ENCODE measurements at places on chromosomes 2 and 18.

GRCh38 chr2:133732982-133733900 lies 165.0 kb upstream of the NCKAP5 start:
- no peak overlapping the region for H3K27ac ChIP-seq
- peaks cover 12% of the 10 kb centered on the region for H3K27me3 ChIP-seq
- no peaks in the 10 kb centered on the region for H3K4me1 ChIP-seq
- H3K4me3 ChIP-seq: no peak overlapping the region

DNA sequence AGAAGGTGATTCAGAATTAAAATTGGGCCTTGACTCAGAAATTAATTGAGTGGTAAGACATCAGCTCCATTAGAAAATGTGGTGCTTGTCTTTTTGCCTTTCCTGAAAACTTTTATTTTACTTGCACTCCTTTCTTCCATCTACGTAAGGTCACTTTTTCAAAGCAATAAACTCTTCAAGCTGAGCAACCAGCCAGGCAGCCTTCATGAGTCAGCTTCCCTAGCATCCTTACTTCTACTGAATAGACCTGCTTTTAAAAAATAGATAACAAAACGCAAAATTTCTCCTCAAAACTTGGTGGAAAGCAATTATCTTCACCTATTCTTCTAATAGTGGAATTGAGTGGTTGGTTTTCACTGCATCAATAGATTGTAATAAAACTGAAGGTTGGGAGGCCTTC lies 504.2 kb downstream of the ARHGAP15 start:
- peaks cover 85% of the 10 kb centered on the region for H3K36me3 ChIP-seq
- no peak overlapping the region for H3K4me3 ChIP-seq
- ATAC-seq: no peak
- H3K27ac ChIP-seq: peak overlapping the region; percentile 2

DNA sequence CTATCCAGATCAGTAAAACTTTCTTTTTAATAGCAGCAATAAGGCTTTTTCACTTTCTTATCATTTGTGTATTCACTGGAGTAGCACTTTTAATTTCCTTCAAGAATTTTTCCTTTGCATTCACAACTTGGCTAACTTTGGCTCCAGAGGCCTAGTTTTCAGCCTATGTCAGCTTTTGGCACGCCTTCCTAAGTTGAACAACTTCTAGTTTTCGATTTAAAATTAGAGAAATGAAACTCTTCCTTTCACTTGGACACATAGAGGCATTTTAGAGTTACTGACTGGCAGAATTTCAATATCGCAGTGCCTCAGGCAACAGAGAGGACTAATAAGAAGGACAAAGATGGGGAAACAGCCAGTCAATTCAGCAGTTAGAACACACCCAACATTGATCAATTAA lies 577.4 kb downstream of the DSC3 start:
- H3K27ac ChIP-seq: no peak overlapping the region
- H3K36me3 ChIP-seq: no peaks in the 10 kb centered on the region
- ATAC-seq: no peak
- no peaks in the 10 kb centered on the region for H3K27me3 ChIP-seq
- H3K4me3 ChIP-seq: no peak overlapping the region
- no peaks in the 10 kb centered on the region for H3K4me1 ChIP-seq

GRCh38 chr18:10927286-10927992 lies 221.9 kb downstream of the PIEZO2 start:
- peaks cover 3% of the 10 kb centered on the region for H3K27me3 ChIP-seq
- H3K27ac ChIP-seq: no peak overlapping the region
- no peaks in the 10 kb centered on the region for H3K4me1 ChIP-seq
- ATAC-seq: no peak
- H3K4me3 ChIP-seq: no peak overlapping the region

DNA sequence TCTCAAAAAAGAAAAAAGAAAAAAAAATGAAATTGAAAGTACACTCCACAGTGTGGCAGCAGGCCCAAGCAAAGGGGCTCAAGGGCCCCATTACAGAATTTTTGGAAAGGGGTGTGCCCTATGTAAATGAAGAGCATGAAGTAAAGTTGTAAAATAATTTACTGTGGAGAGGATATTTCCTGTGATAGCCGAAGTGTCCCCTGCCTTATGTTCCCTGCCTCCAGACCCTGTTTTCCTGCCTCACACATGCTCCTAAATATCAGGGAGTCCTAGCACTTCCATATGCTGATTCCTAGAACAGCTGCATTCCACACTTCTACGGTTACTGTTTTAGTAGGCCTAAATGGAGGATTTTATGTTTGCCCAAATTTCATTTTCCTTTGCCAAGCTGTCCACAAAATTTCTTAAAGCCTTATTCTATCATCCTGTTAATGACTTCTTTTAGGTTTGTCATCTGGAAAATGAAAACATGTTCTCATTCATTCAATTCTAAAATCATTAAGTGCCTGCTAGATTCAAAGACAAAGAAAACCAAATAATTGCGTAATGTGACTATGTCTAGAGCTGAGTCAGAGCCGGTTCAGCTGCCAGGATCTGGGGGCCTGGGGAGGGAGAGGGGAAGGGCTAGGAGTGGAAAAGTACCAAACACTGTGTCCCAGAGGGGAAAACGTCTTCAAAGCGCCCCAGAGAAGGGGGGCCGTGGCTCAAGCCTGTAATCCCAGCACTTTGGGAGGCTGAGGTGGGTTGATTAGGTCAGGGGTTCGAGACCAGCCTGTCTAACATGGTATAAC lies 25.9 kb upstream of the IMPA2 start:
- H3K4me3 ChIP-seq: no peak overlapping the region
- peaks cover 4% of the 10 kb centered on the region for H3K27me3 ChIP-seq
- H3K36me3 ChIP-seq: no peaks in the 10 kb centered on the region
- no peak overlapping the region for H3K27ac ChIP-seq

DNA sequence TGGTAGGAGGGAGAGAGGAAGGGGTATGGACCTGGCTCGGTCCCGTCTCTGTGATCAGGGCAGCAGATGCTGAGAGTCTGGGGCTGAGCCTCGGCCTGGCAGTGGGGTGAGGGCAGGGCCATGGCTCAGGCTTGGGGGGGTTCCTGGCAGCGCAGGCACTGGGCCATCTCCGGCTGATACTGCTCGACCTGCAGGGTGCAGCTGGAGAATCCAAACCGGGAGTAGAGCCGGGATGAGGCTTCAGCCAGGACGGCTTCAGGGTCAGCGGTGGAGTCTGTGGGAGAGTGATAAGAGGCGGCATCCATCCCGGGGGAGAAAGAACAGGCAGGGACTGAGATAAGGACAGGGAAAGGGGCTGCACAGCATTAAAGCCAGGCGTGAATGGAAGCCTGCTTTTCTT lies 7.7 kb downstream of the SLC30A3 start:
- peaks cover 55% of the 10 kb centered on the region for H3K27me3 ChIP-seq
- H3K4me3 ChIP-seq: no peak overlapping the region
- no peak overlapping the region for H3K27ac ChIP-seq
- H3K36me3 ChIP-seq: no peaks in the 10 kb centered on the region
- ATAC-seq: no peak

GRCh38 chr2:233210843-233211547 lies 40.5 kb upstream of the ATG16L1 start:
- peaks cover 10% of the 10 kb centered on the region for H3K4me1 ChIP-seq
- no peak overlapping the region for H3K4me3 ChIP-seq
- peak overlapping the region; percentile 61 for H3K27ac ChIP-seq
- ATAC-seq: no peak
- H3K36me3 ChIP-seq: peaks cover 10% of the 10 kb centered on the region

- no peaks in the 10 kb centered on the region for H3K36me3 ChIP-seq
- peaks cover 3% of the 10 kb centered on the region for H3K27me3 ChIP-seq
- no peak for ATAC-seq
- H3K4me3 ChIP-seq: no peak overlapping the region
- no peak overlapping the region for H3K27ac ChIP-seq
These were observed 58.1 kb upstream of the RALBP1 start for GRCh38 chr18:9417073-9417851.

DNA sequence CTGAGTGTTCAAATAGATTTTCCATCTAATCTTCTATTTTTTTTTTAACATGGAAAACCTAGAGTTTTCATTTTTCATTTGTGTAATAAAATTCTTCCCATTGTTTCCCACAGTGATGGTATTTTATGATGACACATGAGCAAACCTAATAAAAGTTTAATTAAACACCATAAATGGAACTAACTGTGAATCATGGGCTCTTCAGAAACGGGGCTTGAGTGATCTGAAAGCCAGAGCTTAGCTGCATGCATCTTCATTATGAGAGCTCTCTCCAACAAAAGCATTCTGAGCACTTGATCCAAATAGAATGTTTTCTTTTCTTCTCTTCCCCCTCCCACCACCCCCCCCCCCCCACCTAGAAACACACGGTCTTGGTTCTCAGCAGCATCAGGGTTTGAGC lies 82.1 kb upstream of the REV1 start:
- ATAC-seq: no peak
- H3K4me1 ChIP-seq: no peaks in the 10 kb centered on the region
- no peaks in the 10 kb centered on the region for H3K36me3 ChIP-seq
- no peaks in the 10 kb centered on the region for H3K27me3 ChIP-seq
- no peak overlapping the region for H3K4me3 ChIP-seq
- no peak overlapping the region for H3K27ac ChIP-seq
